ENCODE measurements at places on chromosomes 13 and 19. TPM values are rescaled to one million over a fixed set of nuclear protein-coding genes. Genes with fewer than 3 reads are reported as not detected.

GRCh38 chr19:674282-675151, 1.7 kb upstream of the FSTL3 start:
- DNase-seq = no peak

DNA sequence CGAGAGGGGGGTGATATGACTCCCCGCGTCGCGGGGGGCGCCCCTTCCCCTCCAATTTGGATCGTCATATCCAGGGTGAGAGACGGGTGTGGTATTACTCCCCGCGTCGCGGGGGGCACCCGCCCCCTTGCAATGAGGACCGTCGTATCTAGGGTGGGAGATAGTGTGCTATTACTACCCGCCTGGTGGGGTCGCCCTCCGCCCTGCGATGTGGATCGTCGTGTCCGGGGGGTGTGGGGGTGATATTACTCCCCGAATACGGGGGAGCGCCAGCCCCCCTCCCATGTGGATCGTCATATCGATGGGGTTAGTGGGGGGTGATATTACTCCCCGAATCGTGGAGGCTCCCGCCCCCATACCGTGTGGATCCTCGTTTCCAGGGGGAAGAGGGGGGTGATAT, 29.2 kb upstream of the RGCC start:
- no peak for DNase-seq

DNA sequence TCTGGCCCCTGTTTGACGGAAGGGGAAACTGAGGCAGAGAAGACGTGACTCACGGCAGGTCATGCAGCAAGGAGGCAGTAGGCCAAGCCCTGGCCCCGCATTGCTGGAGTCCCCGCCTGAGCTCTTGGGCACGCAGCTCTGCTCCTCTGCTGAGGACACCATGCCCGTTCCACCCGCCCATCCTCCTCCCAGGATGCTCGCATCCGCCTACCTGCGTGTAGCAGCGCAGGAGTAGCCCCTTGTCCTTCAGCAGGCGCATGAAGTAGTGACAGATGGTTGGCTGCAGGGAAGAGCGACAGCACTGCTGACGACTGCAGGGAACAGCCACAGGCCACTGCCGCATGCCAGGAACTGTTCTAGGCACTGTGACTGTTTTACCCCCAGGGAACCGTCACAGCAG, 10.5 kb downstream of the SIRT2 start:
- DNase-seq = no peak

DNA sequence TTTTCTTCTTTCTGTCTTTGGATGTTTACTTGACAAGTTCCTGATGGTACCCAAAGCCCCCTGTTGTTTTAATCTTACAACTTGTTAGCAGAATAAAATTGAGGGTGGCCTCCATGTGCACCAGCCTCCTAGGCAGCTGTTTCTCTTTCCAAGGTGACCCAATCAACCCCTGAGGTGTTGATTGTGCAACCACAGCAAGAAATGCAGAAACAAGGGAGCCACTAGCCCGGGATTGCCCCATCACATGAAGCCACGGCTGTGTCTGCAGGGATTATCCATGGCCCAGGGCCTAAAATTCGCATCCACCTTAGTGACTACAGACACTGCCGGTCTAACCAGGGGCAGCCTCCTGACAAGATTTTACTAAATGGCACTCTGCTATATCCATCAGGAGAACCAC, 14.4 kb downstream of the CEACAM4 start:
- no peak for DNase-seq

Gene ZNF99
- not detected for total RNA-seq

Measured in SJSA1 (cell line).